ENCODE measurements at places on chromosomes 5 and 9. TPM values are rescaled to one million over a fixed set of nuclear protein-coding genes. Genes with fewer than 3 reads are reported as not detected.

- no peak for DNase-seq
These were observed 731 bp downstream of the PRR16 start for GRCh38 chr5:120464627-120465435.

Gene STK10
- total RNA-seq: 11.5 TPM

GRCh38 chr5:36444582-36445418 lies 143.1 kb upstream of the RANBP3L start:
- DNase-seq: no peak

Gene NELFB
- total RNA-seq: 16.5 TPM

Gene NSA2
- total RNA-seq: 26.7 TPM

DNA sequence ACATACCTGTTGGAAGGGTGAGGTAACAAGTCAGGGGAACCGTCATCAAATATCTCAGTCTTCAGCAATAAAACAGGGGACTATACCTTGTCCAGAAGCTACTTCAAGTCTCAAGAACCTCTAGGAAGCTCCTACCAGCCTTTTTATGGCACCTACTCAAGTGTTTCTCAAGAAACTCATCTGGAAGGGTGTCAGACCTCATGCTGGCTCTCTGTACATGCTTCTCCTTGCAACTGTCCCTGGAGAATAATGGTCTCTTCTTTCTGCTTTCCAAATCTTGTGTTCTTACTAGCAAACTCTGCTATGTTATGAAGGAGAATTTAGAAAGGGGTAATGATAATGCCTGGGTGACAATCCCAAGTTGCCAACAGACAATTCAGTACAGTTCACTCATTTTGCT lies 8.3 kb upstream of the PTAR1 start:
- no peak for DNase-seq

GRCh38 chr5:101278917-101279316 lies 375.8 kb upstream of the ST8SIA4 start:
- DNase-seq: no peak

GRCh38 chr5:126497506-126497905 lies 74.3 kb downstream of the GRAMD2B start:
- DNase-seq: no peak
